Right hindlimb (tissue), 1 donor: ENCODE measurements at places on chromosomes 5 and 9.

GRCh38 chr5:137791799-137792198 is 37.6 kb upstream of the HNRNPA0 start:
- DNase-seq: no peak

DNA sequence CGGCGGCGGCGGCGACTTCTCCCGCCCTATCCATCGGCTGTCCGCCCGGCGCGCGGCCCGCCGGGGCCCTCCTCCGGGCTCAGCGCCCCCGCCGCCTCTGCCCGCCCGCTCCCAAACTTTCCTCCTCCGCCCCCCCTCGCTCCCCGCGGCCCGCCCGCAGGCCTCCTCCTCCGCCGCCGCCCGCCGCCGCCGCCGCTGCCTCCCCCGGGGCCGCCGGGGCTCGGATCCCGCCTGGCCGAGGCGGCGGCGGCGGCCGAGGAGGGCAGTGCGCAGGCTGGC is 460 bp upstream of the PBX3 start:
- no peak for DNase-seq

DNA sequence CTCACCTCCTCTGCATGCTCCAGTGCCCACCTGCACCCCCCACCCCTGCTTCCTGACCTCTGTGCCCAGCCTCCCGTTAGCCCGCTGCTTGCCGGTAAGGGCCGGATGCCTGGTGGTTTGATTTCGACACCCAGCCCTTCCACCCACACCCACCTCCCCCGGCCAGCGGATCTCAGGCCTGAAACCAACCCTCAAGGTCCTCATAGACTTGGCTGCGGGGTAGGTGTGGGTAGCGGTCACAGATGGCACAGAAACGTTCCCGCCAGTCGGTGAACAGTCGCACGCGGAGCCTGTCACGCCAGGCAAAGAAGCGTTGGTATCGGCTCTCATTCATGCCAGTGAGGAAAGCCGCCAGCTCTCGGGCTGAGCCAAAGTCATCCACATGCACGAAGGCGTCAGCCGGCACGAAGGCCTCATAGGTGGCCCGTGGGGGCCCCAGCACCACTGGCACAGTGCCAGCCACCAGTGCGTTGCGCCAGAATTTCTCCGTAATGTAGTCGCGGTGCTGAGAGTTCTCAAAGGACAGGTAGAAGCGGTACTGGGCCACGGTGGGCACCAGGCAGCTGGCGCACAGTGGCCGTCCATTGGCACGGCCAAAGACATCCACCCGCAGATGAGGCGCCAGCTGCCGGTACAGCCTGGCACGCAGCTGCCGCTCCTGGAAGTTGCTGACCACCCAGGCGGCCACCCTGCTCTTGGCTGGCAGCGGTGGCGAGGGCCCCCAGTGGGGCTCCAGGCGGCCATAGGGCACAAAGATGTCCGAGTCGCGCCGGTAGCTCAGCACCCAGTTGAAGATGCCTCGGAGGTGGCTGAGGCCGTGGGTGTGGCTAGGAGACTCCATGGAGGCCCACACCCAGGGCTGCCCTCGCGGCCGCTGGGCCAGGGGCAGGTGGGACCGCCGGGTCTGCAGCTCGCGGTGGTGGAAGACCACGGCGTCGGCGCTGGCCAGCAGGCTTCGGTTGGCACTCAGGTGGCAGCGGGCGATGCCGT is 1.1 kb downstream of the FUT7 start:
- DNase-seq: no peak

DNA sequence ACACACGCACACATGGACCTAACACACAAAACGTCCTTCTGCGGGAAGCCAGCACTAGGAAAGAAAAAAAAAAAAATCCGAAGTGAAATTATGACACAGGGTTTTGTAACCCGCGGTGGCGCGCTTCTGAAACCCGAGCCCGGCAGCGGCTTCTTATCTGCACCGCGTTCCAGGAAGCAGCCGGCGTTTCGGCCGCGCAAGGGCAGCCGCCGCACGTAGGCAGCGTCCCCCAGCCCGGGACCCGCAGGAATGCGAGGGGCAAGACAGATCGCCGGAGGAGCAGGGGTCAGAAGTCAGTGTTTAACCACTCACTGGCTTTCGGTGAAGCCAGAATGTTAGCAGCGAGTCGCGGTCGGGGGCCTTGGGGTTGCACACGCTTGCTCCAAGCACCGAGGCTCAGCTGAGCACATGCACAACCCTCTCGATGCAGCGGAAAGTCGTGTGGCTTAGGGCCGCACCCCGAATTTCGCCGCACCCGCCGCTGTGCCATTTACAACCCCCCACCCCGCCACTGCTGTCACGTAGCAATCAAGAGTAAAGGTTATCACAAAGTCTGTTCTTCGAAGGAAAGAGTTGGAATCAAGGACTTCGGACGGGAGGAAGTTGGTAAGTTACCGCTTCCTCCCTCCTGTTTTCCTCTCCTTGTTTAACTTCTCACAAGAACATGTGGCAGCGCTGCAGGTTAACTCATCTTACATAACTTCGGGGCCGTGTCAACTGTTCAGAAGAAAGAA is 167.9 kb downstream of the AUH start:
- peak; percentile 84 for DNase-seq

- DNase-seq: no peak
These were observed 1.9 kb upstream of the B4GALT1 start for GRCh38 chr9:33168941-33169544.

- DNase-seq: no peak
These were observed 126.0 kb downstream of the NR3C1 start for GRCh38 chr5:143277536-143277935.

- no peak for DNase-seq
These were observed 687.0 kb upstream of the FTMT start for GRCh38 chr5:121164632-121165031.

GRCh38 chr9:84266087-84266561 is 74.4 kb downstream of the SLC28A3 start:
- no peak for DNase-seq

DNA sequence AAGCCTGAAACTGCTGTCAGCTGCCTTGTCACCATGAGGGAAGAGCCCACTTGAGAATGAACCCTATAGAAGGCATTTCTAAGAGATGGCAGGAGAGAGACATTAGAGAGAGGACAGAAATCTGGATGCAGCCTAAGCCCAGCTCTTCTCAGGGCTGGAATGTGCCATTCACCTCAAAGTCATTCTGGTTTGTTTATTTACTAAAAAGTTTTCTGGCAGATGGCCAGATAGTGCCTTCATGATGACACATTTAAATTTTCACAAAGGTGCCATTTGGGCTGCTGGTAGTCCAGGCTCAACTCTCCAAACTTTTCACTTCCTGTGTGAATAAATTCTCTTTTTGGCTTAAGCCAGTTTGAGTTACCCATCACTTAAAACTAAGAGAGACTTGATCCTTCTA is 144.6 kb upstream of the ZNF366 start:
- no peak for DNase-seq

GRCh38 chr5:107776922-107777740 is 106.4 kb upstream of the EFNA5 start:
- DNase-seq: no peak

DNA sequence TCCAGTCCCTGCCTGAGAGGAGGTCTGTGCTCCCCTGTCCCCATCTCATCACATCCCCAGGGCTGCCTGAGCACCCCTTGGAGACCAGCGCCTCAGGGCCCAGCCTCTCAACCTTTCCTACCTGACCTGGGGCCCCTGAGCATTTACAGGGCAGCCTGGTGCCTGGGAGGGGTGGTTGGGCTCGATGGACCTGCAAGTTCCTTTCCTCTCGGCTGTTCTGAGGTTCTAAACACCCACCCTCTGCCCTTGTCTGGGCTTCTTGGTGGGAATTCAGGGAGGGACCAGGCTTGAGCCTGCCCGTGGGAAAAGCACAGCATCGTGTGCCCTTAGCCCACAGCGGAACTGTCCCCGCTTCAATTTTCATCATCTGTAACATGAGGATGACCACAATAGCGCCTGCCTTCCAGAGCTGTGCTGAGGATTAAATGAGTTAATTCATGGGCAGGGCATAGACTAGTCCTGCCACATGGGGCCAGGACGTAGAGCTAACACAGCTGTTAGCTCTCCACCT is 91.0 kb upstream of the SH3PXD2B start:
- DNase-seq: no peak

DNA sequence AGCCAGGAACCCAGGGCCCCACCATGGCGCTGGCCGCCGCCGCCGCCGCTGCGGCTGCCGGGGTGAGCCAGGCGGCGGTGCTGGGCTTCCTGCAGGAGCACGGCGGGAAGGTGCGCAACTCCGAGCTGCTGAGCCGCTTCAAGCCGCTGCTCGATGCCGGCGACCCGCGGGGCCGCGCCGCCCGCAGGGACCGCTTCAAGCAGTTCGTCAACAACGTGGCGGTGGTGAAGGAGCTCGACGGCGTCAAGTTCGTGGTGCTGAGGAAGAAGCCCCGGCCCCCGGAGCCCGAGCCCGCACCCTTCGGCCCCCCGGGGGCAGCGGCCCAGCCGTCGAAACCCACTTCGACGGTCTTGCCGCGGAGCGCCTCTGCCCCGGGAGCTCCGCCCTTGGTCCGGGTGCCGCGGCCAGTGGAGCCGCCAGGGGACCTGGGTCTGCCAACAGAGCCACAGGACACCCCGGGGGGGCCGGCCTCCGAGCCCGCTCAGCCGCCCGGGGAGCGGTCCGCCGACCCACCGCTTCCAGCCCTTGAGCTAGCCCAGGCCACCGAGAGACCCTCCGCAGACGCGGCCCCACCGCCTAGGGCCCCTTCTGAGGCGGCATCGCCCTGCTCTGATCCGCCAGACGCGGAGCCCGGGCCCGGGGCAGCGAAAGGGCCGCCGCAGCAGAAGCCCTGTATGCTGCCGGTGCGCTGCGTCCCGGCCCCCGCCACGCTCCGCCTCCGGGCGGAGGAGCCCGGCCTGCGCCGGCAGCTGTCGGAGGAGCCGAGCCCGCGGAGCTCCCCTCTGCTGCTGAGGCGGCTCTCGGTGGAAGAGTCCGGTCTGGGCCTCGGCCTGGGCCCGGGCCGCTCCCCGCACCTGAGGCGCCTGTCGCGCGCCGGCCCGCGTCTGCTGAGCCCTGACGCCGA is 749 bp downstream of the SOWAHA start:
- no peak for DNase-seq

DNA sequence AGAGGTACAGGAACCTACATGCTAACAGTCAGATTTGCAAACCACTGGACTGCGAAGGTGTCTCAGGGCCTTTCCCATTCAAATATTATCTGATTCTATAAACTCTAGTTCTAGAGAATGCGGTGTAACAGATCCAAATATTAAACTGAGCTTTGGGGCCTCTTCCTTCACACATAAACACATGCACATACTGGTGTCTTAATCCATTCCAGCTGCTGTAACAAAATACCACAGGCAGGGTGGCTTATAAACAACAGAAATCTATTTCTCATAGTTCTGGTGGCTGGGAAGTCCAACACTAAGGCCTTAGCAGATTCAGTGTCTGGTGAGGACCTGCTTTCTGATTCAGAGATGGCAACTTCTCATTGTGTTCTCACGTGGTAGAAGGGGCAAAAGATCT is 30.2 kb downstream of the RETREG1 start:
- DNase-seq: no peak
